ENCODE measurements at places on chromosomes 1 and 21.
A peak's percentile ranks its signal among the peaks of the same experiment; 100 is the strongest.

- no peak for DNase-seq
Observed at GRCh38 chr1:63545780-63546179, 22.5 kb downstream of the EFCAB7 start.

- peak; percentile 86 for DNase-seq
Observed at GRCh38 chr1:151024540-151025146, 11.7 kb upstream of the BNIPL start.

- DNase-seq, result no peak
Observed at GRCh38 chr1:25747046-25747719, 52.8 kb upstream of the SELENON start.

DNA sequence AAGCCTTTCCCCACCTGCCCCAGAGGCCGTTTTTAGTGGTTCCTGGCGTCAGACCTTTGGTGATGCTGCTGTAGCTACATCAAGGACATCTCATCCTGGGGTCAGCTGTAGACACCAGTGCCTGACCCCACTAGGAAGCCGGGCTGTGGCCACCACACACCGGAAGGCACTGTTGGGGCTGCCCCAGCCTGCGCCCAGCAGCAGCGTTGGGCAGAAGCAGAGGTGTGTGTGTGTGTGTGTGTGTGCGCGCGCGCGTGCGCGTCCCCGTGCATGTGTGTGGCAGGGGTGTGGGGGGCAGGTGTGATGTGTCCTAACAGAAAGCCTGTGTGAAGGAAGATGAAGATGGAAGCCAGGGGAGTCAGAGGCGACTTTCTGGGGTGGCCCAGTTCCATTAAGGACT lies 62.0 kb upstream of the COL6A1 start:
- no peak for DNase-seq

DNA sequence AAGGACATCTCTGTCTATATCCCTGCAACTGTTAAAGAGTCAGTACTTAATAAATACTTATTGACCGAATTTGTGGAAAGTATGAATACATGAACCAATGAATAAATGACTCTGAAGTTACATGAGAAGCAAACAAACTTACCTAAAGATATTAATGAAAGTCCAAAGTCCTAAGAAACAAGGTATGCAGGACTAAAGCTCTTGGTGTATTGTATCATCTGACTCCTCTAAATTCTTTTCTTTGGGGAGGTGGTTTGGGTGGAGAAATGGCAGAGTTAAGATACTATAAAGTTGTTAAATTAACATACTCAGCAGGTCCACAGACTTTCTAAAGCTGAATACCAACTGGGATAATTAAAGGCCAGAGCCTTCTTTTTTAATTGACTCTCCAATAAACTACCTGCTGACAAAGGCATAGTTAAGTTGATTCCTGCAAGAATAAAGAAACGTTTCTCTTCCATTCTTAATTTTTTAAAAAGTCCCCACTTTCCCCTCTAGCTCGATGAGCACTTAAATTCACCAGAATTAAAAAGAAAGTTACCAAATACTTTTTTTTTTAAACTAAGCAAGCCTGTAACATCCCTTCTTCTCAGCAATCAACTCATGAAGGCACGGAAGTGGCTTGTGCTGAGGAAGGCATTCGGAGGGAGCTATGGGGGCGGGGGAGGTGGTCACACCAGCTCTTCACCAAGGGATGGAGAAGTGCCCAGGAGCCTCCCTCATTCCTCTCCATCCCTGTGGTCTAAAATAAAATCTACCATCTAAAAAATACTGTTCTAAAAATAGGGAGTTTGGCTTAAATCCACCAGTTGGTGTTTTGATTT lies 61.1 kb downstream of the GADD45A start:
- DNase-seq, result peak; percentile 13

DNA sequence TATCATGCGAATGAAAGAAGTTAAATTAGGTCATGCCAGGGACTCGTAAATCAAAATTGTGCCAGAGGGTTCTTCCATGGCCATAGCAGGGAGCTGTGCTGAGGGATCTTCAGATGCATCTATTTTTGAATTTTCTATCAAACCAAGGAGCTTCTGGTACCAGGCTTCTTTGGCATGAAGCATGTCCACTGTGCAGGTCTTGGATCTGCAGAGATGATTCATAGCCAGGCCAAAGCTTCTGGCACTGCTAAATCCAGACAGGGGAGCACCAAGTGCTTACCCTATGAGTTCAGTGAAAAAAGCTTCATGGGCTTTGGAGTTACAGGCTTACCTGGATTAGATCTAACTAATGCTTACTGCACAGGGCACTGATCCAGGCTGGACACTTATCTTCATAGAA lies 154.2 kb upstream of the DAB1 start:
- DNase-seq, result no peak

GRCh38 chr1:195664628-195665027 lies 943.6 kb downstream of the KCNT2 start:
- peak; percentile 37 for DNase-seq

DNA sequence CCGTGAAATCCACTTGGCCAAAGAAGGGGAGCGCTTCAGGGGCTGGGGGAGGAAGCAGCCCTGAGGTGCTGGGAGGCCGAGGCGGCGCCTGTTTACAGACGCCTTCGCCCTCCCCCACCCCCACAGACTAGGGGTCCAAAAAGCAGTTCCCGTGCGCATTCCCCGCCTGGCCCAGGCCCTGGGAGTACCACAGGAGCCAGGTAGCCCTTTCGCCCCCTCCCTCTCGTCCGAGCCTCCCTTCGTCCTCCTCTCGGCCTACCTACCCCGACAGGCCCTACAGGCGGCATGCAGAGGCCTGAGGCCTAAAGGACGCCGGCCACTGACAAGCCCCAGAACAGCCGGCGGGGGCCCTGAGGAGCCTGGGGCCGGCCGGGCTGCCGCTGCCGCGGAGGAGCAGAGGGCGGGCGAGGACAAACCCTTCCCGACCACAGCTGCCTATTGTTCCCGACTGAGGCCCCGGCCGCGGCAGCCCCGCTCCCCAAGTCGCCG lies 522 bp downstream of the RC3H1 start:
- peak; percentile 80 for DNase-seq

- DNase-seq, result peak; percentile 95
Observed at GRCh38 chr1:12745126-12745991, 641 bp upstream of the CFAP107 start.

- no peak for DNase-seq
Observed at GRCh38 chr1:34262023-34262853, 85.5 kb downstream of the C1orf94 start.

GRCh38 chr1:22587247-22587646 lies 24.0 kb downstream of the EPHA8 start:
- no peak for DNase-seq

DNA sequence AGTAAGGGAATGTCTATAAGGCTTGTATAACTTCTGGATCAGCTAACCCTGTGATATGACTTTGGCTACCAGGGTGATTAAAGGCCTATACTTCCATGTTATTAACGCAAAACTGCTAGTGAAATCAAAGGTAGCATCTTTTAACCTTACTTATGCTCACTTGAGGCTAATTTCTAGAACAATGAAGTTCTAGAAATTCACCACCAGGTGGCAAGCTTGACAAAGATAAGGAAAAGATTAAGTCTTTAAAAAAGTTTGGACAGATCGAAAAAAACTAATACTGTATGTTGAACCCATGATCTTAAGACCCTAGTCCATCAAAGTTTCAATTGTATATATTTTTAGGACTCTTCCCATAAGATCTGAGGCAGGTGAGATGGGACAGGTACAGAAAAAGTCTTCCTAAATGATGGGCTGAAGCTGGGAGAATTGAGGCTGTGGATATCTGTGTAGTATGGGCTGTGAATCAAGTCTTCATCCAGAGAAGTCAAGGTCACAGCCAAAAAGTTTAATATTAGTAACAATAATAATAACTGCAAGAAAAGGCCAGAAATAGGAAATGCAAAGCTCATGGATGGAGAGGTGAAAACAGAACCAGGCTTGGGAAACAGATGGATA lies 18.8 kb downstream of the KYAT3 start:
- peak; percentile 70 for DNase-seq

- DNase-seq, result no peak
Observed at GRCh38 chr1:7845761-7846160, 7.1 kb downstream of the UTS2 start.

GRCh38 chr1:183941001-183941400 lies 96.5 kb downstream of the COLGALT2 start:
- DNase-seq, result no peak

DNA sequence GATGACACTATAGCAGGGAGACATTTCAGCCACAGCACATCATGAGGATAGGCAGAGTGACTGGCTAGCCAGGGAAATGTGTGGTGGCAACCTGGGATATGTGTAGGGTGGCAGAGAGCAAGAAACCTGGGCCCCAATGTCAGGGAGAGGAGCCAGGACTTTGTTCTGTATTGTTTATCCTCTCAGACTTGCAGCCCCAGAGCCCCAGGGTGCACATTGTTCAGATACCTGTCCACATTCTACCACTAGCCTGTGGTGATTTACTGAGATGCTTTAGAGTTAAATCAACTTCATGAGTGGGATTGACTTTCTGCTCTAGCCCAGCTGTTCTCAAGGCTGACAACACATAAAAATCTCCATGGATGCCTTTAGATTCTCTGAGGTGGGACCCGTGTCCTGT lies 61.5 kb downstream of the MAB21L3 start:
- no peak for DNase-seq

DNA sequence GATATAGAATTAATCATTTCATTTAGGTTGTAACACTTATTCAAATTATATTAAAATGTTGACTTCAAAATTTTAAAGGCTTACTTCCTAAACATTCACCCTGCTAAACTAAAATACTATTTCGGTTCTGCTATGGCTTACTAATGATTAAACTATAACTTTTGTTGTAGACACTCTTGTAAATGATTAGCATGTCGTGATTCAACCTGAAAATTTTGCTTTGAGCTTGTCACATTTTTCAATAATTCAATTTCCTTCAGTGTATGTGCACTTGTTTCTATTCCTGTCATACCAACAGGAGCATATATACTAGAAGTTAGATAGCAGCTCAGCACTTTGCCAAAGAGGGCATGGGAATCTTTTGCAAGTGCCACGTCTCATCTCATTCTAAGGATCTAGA lies 1018.8 kb downstream of the AMY1C start:
- DNase-seq, result no peak

GRCh38 chr1:37634244-37634991 lies at the start of gene RSPO1:
RSPO1 (minus strand) TSS chr1:37634892; CDS start chr1:37629661, 5,231 bp downstream.
- DNase-seq, result no peak

All from OCI-M1 (cell line).